Tibial nerve (tissue), 4 donors: ENCODE measurements at places on chromosomes 16 and 17.

GRCh38 chr17:80770881-80771611 is 220.6 kb upstream of the CHMP6 start:
- DNase-seq: no peak

DNA sequence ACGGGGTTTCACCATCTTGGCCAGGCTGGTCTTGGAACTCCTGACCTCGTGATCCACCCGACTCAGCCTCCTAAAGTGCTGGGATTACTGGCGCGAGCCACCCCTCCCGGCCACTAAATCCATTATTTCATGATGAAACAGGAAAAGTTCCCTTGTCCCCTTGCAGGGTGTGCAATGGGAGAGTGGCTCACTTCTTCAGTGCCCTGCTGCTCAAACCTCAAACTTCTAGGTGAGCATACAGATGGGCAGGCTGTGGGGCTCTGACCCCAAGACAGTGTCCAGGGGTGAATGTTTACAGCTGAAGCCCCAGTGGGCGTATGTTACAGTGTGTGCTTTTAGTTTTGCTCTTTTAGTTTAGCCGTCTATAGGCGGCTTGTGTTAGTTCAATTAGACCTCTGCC is 34.7 kb downstream of the GJC1 start:
- no peak for DNase-seq

- DNase-seq: no peak
Observed at GRCh38 chr17:42463976-42464400, 5.3 kb downstream of the ATP6V0A1 start.

DNA sequence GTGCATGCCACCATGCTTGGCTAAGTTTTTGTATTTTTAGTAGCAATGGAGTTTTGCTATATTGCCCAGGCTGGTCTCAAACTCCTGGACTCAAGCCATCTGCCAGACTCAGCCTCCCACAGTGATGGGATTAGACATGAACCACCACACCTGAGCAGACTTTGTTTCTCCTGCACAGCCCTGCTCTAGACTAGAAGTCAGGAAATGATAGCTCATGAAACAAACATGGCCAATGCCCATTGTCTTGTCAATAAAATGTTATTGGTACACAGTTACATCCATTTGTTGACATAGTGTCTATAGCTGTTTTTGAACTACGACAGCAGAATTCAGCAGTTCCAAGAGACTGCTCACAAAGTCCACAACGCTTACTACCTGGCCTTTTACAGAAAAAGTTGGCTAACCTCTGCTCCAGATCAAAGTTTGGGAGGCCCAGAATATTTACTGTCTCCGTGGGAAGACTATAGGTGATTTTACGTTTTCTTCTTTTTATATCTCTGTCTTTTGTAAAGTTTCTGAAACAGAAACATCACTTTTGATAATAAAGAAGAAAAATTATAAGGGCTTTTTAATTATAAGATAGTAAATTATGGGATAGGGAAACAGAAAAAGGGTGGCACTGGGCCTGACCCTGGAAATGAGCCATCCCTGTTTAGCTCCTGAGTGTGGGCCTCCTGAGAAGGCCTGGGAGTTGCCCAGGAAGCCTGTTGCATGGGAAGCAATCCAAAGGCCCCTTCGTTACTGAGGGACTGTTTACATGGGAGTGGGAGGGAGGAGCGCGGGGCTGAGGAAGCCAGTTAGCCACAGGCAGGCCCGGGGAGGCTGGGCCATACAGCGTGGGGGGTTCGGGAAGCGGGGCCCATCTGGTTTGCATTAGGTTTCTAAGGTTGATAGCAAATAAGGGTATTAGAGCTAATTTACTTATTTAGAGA is 201.5 kb downstream of the IRF8 start:
- DNase-seq: no peak

GRCh38 chr16:50667497-50668367 is 13.4 kb downstream of the SNX20 start:
- DNase-seq: no peak

DNA sequence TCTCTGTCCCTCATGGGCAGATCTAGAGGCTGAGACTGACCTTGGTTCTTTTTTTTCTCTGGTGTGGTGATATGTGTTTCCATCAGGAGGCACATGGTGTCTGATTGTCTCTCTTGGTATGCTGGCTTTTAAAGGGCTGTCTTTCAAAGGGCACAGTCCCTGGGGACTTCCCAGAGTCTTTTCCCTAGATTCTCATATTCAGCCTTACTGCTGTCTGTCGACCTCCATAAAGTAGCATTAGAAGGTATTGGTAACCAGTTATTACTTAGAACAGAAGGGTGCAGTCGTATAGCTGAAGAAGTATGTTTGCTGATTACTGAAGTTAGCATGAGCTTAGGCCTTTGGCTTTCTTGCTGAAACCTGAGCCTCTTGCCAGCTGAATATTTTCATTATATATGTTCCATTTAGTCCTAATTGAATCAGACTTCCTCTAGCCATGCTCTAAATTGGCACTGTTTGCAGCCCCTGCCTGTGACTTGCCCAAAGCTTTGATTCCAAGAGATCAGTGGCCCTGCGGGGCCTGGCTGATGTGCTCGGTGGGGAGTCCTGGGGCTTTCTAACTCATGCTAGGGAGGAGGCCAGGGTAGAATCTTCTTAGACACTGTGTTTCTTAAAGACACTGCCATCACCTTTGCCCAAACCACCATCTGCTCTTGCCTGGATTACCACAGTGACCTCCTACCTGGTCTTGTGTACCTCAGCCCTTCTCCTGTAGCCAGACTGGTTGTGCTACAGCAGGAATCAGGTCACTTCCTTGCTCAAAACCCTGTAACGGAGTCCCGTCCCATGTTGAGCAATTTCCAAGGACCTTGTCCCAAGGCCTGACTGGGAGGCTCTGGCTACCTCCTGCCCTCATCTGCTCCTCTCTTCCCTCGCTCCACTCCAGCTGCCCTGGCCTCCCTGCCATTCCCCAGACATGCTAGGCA is 71.5 kb downstream of the WWP2 start:
- no peak for DNase-seq

GRCh38 chr17:75848523-75849278 is 4.5 kb upstream of the UNC13D start:
- DNase-seq: peak; percentile 67

DNA sequence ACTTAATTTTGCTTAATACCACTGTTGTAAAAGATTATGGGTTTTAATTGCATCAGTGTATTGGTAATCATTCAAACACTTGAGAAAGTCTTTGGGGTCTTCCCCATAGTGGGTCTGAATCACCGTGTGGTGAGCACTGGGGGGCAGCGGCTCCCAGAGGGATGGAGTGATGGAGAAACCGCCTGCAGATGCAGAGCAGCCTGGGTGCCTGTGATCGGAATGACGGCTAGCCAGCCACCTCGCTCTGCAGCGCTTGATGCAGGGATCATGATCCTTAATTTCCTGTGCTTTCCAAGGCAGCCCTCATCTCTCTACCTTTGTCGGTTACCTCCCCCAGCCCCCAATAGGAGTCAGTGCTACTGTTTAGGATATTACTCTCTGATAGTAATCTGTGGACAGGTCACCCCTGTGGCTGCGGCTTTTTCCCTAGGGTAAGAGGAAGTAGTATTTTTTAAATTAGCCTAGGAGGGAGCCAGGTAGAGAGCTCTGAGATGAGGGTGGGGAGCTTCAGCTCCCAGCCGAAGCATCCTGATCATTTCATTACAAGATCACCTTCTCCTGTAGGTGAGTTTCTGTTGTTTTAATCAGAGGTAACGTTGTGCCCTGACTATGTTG is 135.6 kb downstream of the MSI2 start:
- no peak for DNase-seq

GRCh38 chr16:63067141-63067540 is 1030.9 kb upstream of the CDH8 start:
- DNase-seq: no peak
